ENCODE measurements at places on chromosomes 11 and 22.

- no peak for DNase-seq
These were observed 29.5 kb upstream of the FAM181B start for GRCh38 chr11:82763167-82763566.

- DNase-seq, result no peak
These were observed 21.2 kb upstream of the TMEM218 start for GRCh38 chr11:125132596-125132995.

DNA sequence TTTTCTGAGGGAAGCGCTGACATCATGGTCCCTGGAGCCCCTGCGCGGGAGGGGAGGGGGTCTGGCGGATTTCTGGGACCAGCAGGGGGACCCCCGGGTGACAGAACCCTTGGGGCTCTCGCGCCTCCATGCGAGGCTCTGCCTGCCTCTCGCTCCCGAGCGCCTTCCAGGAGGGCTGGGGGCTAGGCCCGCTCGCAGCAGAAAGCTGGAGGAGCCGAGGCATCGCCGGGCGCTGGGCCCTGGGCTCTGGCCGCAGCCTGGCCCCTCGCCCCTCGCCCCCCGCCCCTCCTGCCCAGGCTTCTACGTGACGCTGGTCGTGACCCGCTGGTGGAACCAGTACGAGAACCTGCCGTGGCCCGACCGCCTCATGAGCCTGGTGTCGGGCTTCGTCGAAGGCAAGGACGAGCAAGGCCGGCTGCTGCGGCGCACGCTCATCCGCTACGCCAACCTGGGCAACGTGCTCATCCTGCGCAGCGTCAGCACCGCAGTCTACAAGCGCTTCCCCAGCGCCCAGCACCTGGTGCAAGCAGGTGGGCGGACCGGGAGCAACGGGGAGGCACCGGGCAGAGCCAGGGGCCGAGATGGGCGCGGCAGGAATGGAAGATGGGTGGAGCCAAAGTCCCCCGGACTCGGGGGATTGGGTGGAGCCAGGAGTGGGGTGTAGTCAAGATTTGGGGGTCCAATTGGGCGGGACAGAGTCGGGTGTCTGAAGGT lies 5.4 kb downstream of the BEST1 start:
- DNase-seq, result no peak

- DNase-seq, result no peak
These were observed 63.9 kb downstream of the GAS2 start for GRCh38 chr11:22730319-22730718.

GRCh38 chr11:8070417-8071115 lies 10.4 kb upstream of the TUB start:
- DNase-seq, result no peak

DNA sequence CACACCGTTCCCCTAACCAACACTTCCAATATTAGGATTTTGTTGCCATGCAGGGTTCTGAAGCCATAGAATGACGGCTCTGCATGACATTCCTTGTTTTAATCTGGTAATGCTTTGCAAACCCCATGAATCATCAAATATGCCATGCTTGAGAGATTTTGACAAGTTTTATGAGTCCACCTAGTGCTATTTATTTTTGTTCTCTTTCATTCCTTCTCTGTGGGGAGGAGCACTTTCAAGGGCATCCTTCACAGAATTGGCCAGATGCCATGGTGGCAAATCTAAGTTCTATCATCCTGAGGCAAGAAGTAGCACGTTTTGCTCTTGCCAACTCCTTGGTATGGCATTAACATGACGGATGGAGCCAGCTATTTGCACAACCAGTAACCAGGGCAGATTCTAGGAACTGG lies 268.4 kb downstream of the FAM76B start:
- no peak for DNase-seq

DNA sequence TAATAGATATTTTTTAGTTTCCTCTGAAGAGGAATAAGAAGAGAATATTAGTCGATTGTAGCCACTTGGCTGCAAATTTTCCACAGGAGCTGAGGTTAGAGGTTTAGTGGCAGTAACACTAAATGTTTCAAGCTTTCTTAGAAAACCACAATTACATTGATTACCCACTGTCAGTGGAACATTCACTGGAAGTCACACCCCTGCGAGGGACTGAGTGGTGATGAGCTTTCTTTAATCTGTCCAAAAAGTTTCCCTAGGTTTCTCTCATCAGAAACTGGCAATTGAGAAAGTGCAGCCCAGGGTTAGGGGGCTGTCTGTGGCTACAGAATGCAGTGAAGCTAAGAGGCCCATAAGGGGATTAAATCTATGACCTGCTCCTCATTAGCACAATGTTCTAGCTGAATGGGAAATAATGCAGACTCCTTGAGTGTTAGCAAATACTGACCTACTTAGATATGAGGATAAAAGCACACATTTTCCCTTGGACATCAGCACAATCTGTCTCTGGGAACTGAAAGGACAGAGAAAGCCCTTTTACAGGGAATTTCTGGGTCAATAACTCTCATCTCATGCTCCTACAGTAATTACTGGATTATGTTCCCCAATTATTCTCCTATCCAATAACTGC lies 189.5 kb downstream of the FAM76B start:
- DNase-seq, result no peak

- DNase-seq, result no peak
These were observed 7.6 kb downstream of the GDPD5 start for GRCh38 chr11:75518204-75518549.

DNA sequence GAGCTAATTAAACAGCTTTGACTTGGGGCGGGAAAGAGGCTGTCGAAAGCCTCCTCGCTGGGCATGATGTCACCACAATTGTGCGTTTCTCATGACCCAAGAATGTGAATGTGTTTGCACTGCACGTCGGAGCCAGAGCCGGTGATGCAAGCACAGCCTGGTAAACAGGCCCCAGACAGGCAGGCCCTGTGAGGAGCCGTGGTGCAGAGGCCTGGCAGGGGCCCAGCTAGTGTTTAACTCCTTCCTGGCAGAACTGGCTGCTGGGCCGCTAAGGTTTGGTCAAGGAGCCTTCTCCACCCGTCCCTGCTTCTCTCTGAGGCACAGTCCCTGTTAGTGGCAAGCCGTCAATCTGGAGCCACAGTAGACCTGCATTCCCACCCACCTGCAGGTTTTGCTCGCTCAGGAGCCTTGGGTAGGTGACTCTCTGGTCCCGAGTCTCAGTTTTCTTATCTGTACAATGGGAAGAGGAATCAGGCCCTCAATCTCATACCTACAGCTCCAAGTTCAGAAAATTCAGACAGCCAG lies 25.4 kb upstream of the SMTN start:
- DNase-seq, result no peak

DNA sequence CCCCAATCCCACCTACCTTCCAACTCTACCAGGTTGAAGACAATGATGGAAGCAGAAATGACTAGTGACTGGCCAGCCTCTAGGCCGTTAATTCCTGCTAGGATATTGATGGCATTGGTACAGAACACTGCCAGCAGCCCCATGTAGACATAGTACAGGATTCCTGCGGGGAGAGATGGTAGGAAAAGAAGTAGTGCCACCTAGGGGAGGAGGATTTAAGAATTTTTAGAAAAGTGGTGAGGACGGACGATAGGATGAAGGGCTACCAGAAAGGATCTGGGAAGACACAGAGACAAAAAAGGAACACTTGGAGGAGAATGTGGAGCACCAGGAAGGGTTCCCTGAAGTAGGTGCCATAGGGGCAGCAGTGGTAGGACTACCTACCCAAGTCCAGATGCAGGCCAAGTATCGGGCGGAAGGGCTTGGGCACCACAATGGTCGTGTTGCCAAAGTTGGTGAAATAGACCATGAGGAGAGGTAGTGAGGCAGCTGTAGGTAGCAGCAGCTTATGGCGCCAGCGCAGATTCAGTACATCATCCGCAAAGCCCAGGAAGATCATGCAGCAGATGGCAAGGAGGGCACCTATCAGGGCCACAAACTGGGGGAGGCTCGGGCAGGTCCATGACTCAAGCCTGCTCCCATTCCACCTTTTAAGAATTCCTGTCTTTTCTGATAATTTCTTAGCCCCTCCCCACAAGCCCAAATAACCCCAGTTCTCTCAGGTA lies 1.2 kb downstream of the DPAGT1 start:
- DNase-seq, result no peak

- no peak for DNase-seq
These were observed 12.6 kb downstream of the SLC43A1 start for GRCh38 chr11:57502870-57503269.

DNA sequence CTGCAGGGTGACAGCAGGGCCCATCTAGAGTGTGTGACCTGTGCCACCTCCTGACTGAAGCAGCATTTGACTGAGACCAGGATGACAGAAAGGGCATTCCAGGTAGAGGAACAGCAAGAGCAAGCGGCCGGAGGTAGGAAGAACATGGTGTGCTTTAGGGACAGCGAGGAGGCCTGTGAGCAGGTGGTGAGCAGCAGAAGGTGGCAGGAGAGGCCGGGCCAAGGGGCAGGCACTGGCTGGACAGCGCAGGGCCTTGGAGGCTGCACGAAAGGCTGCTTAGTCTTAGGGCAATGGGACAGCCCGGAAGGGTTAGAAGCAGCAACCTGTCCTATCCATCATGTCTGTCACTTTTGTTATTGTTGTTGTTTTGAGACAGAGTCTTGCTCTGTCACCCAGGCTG lies 17.6 kb upstream of the LRRC32 start:
- DNase-seq, result no peak

DNA sequence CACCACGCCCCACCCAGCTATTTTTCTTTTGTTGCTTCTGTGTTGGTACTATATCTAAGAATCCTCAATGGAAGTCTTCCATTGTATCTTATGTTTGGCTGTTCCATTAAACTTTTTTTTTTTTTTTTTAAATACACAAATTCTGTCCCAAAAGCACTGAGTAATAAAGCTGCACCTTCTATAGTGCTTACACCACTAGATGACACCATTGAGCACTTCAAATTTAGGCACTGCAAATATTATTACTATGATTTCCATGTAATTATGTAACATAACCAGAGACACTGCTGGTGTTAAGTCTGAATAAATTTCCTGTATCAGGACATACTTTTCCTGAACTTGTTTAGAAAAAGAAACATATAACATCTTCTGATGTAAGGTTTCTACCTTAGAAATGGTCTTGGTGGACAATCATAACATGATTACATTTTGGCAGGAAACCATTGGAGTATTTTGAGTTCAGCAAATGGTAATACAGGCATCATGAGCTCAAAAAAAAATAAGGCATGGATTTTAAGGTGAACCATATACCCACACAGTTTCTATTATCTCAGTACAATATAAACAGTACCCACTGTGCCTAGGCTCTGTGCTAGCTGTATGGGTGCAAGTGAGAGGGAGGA lies 110.5 kb downstream of the ATG16L2 start:
- no peak for DNase-seq

DNA sequence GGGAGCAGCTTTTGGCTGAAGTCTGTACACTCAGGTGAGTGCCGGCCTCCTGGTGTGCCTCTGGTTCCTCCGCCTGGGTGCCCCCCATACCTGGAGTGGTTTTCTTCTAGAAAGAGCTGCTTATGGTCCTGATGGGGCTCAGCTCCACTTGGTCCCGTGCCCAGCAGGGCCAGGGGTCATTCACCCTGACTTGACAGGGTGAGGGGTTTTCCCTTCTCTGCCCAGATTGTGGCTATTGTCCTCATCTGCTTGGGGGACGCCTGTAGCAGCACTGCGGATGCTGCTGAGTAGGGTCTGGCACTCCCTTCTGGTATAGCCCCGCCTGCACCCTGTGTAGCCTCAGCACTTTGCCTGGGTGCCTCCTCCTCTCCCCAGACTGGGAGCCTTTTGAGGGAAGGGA lies 8.2 kb downstream of the OMP start:
- no peak for DNase-seq

DNA sequence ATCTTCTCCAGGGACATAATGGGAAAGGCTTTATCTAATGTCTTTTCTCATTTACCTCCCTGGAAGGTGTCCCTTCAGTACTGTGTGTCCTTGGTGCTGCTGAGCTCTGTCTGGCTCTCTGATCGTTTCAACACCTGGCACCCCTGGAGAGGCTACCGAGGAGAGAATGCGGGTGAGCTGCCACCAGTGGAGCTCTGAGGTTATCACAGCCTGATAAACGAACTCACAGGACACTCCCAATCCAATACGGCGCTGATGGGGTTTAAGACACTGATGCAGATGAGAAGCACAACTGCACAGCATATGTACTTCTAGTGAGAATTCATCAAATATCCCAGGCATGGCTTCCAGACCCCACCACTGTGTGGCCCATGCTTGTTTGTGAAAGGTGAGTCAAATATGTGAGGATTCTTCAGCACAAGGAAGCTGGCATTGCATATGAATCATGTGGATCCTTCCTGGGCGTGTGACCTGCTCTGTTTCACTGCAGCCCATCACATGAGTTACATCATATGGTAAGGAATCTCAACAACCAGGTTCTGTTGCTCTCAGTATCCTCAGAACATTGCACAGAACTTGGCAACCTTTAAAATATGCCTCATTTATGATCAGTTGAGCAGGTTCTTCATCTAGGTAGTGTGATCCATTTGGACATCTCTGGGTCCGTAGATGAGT lies 34.8 kb upstream of the VWA5A start:
- no peak for DNase-seq

DNA sequence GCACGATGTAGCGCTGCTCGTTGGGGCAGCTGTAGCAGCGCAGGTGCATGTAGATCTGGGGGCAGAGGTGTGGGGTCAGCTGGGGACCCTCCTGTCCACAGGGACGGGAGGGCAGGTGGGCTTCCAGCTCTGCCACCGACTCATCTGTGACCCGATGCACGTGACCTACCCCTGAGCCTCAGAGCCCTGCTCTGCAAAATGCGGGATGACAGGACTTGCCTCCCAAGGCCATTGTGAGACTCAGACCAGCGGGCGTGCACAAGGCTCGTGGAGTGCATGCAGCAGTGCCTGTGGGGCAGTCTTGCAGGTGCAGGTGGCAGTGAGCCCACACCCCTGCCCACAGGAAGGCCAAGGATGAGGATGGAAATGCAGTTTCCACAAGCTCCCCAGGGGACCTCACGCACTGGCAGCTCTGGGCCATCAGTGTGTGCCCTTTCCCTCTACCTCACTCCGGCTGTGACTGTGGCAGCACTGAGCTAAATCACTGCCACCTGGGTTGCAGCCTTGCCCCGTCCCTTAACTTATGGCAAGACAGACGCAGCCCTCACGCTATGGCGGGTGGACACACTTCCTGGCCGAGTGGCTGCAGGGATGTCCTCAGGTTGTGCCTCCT lies 26.7 kb downstream of the TMEM184B start:
- no peak for DNase-seq

DNA sequence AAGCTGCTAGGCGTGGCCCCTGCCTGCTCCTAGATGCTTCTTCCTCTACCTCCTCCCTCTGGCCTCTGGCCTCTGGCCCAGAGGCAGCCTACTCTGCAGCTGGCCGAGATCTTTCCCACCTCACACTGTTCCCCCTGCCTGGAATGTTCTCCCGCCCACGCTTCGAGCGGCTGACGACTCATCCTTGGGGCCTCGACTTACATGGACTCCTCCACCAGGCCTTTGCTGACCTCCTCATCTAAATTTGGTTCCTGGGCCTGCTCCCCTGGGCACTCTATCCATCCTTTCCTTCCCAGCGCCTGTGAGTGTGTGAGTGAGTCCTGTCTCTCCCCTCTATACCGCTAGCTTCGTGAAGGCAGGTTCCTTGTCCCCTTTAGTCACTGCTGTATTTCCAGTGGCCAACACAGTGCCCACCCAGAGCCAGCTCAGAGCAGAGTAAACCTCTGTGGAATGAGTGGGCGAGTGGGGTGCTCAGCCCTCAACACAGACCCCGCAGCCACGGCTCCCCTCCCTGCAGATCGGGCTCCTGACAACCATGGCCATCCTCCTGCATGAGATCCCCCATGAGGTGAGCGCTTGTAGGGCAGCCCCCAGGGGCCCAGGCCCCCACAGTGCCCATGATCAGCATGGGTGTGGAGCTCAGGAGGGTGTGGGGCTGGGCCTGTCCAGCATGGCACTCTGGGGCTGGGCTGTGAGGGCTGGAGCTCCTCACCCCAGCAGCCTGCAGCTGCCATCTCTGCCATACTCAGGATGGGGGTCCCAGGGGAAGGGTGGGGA lies 5.7 kb downstream of the SLC39A13 start:
- no peak for DNase-seq
